ENCODE measurements at places on chromosomes 6 and 20. TPM values are rescaled to one million over a fixed set of nuclear protein-coding genes. Genes with fewer than 3 reads are reported as not detected.

DNA sequence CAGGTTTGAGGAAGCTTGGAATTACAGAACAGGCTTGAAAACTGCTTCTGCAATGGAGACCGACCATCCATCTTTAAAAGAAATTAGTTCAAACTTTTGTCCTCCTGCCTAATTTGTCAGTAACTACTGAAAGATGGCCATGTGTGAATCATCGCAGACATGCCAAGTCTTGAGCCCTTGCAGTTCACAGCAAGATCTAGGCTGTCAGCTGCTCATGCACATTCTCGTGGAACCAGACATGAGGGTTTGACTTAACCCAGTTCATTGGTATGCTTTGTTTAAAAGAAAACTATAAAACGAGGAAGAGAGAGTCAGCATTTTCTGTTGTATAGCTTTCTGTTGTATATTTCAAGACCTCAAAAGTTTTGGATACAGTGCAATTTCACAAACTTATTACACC lies 74.0 kb upstream of the SAMD5 start:
- DNase-seq: peak; percentile 74

- DNase-seq: no peak
Observed at GRCh38 chr6:3228771-3229565, 1.5 kb upstream of the TUBB2B start.

DNA sequence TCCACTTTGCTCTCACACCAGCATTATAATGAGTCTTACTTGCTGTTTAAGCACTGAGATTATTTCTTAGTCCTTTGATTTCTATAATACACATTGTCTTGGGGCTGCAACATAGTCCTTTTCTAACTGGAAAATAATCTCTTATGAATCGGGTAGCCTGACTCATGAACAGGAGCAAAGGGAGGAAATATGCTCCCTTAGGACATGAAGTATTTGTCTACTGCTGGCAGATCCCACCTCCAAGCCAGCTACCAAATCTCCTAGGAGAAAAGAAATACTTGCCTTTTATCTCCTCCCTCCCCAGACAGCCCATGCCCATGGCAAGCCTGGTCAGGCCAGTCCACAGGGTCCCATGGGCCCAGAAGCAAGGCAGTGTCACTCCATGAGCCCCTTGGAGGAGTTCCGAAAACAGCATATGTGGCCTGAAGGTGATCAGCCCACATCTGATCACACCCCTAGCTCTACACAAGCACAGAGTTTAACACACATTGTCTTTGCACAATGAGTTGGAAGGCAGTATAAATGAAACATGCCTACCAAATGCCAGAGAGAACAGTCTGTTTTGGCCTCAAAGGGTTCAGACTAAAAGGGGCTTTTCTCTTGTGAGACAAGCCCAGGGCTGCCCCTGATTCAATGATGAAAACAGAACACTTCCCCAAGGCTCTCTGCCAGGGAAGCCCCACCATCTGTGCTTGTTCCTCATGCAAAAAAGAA lies 37.1 kb upstream of the SLC4A11 start:
- DNase-seq: no peak

Gene FNDC1
- polyA plus RNA-seq: not detected

Measured in mammary epithelial cell (primary cell).